ENCODE measurements at places on chromosomes 6 and 20.

DNA sequence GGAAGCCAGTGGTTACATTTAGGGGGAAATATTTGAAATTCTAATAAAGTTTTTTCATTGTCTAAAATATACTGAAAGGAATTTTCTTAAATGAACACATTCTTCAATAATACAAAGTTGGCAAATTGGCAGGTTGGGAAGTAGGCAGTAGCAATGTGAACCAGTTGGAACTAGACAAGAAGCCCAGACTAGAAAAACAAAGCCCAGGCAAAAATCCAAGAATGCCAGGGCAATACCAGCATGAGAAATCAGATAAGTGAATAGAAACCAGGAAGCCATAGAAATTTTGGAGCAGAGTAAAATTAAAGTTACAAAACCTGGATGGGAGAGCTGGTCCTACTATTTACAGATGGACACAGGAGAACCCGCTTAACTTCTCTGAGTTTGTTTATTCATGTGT, 52.2 kb downstream of the TPBG start:
- no peak for DNase-seq

DNA sequence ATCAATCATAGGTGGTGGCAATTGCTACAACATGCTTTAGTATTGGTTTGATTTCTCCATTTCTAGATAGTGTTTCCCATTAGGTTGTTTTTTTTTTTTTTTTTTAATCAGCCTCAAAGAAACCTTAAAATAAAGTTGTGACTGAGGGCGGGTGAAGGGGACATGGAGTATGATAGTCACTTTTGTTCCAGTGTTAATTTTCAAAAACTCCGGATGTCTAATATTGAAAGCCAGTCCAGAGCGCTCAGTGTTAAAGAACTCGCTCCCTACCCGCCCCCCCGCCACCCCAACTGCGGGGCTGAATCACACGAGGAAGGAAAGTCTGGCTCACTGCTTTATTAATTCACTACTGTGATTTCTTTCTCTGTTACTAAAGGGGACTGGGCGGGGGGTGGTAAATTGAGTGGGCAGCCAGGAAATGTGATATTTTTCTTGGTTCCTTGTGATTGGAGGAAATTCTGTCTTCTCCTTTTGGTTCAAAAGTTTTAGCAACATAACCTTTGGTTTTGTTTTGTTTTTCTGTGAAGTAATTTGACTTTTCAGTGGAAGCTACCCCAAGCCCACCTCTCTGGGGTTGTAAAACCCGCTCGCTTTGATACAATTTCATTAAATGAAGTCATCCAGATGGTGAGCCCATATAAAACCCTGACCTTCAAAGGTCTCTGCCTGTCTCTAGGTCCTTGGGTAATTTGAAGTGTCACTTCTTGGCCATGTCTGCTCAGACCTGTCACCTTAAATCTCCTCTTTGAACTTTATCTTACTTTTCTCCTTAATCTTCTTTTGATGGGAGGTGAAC, 38.0 kb downstream of the TNFAIP3 start:
- no peak for DNase-seq

- DNase-seq: no peak
Measured at GRCh38 chr20:62587757-62588402, 54.4 kb upstream of the SLCO4A1 start.

- DNase-seq: no peak
Measured at GRCh38 chr6:169589293-169589692, 112.5 kb downstream of the WDR27 start.

DNA sequence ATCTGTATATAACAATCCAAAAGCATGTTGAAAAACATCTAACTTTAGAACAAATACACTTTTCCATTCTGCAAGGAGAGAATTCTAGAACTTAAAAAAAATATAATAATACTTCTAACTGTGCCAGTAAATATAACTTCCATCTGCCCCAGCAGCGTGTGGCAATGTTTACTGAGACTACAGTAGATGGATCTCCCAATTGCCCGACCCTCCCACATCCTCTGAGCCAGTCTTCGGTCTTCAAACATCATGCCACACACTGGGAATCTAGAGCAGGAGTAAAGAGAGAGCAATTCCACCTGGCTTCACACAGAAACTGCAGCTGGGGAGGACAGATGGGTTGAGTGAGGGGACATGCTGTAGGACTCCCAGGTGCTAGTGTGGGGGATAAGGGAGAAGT, 121.3 kb upstream of the NHSL1 start:
- no peak for DNase-seq
